AG09319 (cell line): ENCODE measurements at places on chromosomes 13 and 19.

GRCh38 chr19:43780706-43781525, at the start of gene KCNN4:
KCNN4 (minus strand) TSS chr19:43780973; CDS start chr19:43780861, 112 bp downstream.
- no peak for DNase-seq

GRCh38 chr13:76885203-76886004, 801 bp downstream of the KCTD12 start:
- DNase-seq, result no peak

DNA sequence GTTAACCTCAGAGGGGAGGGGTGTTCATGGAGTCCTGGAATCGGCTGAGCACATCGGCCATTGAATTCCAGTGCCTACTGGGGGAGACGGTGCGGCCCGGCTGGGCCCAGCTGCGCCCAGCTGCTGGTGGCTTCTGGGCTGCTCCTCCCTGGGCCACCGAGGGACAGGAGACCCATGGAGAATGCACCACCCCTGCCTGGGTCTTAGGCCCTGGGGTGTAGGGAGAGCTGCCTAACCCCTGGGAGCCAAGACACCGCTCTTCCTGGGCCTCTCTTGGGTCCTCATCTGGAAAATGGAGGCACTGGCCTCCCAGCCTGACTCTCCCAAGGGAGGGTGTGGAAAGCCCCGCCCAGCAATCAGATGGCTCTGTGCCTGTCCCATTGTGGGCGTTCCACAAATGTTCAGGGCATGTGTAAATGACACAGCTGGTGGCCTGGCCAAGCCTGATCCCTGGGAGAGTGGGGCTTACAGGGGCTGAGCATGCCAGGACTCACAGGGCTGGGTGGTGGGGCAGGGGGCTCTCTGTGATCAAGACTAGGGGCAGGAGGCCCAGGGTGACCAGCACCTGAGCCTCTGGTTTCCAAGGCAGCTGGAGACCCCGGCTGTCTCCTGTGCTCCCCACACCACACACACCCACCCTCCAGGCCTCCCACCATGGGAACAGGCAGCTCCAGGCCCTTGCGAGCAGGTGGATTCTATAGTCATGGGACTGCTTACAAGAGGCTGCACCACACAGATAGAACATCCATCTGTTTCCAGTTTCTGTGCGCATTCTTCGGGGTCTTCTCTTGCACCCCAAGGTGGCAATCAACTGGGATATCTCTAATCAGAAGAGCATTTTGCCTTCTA, 150.9 kb downstream of the URI1 start:
- no peak for DNase-seq

GRCh38 chr13:27016875-27017274, 154.7 kb downstream of the USP12 start:
- no peak for DNase-seq

- no peak for DNase-seq
Observed at GRCh38 chr13:52085421-52085820, 43.5 kb downstream of the NEK5 start.

- no peak for DNase-seq
Observed at GRCh38 chr19:7983286-7983950, 22.0 kb downstream of the ELAVL1 start.

GRCh38 chr19:35445826-35446593, 2.0 kb upstream of the FFAR2 start:
- DNase-seq, result no peak

DNA sequence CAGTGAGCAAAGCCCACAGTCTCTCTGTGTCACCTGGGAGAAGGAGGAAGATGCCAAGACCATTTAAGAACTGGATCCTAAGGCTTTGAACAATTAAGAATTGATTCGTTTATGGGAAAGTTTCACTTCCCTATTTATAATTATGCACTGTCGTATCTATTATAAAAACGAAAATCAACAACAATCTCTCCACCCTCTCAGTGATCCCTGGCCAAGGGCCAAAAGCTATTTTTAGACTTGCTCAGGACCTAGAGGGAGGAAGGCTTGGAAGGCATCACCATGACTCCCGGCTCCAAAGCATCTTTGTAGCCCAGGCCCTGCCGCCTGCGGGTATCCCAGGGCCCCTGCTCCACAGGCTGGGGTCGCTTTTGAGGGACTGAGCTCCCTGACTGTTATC, 1.3 kb downstream of the RHPN2 start:
- DNase-seq, result no peak

GRCh38 chr19:14463747-14464146, 11.4 kb downstream of the PTGER1 start:
- no peak for DNase-seq

DNA sequence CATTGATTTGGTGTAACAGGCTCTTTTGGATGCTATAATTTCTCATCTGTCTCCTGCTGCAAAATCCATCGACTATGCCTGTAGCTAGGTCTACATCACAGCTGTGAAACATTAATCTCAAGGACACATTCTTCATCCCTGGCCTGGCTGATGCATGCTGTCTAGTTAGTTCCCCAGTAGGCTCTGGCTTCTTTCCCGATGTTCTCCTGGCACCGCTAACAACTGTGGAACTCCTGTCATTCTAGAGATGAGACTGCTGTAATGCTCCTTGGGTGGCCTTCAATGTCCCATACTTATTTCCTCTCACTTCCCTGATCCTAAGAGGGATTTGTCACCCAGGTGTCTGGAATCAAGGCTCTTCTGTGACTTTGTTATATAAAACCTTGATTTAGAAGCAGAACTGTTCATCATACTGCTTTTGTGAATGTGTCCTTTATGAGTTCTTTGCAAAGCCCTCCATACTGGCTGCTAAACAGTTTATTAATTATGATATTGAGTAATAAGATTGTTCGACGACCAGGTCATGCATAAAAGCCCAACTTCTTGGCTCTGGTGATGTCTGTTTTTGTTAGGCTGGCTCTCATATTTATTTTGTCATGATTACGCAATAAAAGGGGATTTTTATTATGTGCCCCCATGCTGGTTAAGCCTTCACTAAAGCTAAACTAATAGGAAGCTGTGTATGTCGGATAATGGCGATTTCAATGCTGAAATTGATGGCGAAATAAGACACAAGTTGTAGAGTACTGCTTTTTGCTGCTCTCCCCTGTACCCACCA, 227.5 kb downstream of the DCT start:
- DNase-seq, result no peak

- no peak for DNase-seq
Observed at GRCh38 chr19:33256261-33256660, 30.6 kb upstream of the SLC7A10 start.

- DNase-seq, result peak; percentile 90
Observed at GRCh38 chr19:11142528-11143171, 12.9 kb downstream of the SPC24 start.

DNA sequence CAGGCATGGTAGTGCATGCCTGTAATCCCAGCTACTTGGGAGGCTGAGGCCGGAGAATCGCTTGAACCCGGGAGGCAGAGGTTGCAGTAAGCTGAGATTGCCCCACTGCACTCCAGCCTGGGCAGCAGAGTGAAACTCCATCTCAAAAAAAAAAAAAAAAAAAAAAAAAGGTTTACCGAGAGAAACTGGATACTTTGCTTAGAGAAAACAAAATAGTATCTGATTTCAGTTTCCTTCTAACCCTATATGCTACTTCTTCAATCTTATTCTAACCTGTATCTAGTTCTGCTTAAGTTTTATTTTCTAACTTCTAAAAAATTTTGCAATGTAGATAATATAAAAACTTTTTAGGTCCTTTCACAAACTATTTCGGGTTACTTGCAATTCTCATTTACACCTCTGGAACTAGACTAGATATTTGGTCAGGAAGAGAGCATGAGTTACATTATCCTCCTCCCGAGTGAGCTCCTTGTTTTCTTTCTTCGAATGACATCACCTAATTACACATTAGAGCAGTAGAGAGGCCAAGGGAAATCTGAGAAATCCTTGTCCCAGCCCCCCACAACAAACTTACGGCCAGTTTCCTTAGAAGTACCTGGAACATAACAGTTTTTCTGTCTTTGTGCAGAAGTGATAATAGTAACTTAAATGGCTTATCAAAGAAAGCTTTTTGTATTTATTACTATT, 128.9 kb downstream of the B3GLCT start:
- DNase-seq, result no peak

DNA sequence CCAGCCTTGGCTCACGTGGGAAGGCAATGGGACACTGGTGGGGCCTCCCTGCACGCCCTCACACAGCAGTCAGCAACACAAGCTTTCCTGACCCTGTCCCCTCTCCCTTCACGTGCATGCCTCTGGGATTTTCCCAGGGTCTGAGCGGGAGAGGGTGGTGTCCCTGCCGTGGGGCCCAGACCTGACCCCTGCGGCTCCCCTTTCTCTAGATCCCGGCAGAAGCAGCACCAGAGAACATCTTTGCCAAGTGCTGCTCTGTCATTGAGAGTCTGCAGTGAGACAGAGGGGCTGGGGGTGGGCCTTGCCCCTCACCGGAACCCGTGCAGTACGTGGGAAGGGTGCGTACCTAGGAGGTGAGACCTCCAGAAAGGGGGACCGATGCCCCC, 12.6 kb downstream of the KHSRP start:
- no peak for DNase-seq

- no peak for DNase-seq
Observed at GRCh38 chr13:48402325-48402932, 10.5 kb downstream of the LPAR6 start.

GRCh38 chr13:74667656-74668203, 533.5 kb upstream of the KLF12 start:
- no peak for DNase-seq

GRCh38 chr19:33612928-33613619, 8.7 kb upstream of the CHST8 start:
- no peak for DNase-seq

- DNase-seq, result no peak
Observed at GRCh38 chr19:29890392-29890791, 51.6 kb upstream of the URI1 start.

- DNase-seq, result no peak
Observed at GRCh38 chr13:51457086-51457815, 4.4 kb upstream of the INTS6 start.

GRCh38 chr13:95445131-95445530, 107.4 kb upstream of the CLDN10 start:
- no peak for DNase-seq

DNA sequence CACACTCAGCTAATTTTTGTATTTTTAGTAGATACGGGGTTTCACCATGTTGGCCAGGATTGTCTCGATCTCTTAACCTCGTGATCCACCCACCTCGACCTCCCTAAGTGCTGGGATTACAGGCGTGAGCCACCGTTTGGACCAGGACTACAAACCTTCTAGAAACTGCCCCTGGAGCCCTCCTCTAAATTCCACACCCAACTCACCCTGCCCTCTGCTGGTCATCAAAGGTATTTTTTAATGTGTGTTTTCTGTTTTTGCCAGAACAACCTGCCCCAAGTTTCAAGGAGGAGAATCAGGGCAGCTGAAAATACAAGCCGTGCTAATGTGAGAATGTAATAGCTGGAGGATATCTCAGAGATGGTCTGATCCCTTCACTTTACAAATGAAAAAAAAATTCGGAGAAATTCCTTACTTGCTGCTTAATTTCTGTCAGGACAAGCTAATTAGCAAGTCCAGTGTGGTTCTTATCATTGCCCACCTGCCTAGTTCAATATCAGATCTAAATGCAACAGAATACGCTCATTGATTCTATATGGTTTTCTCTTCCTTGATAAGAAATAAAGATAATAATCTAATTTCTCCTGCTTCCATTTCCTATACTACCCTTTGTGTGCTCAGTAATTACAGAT, 4.1 kb downstream of the ATP8A2 start:
- peak; percentile 7 for DNase-seq

DNA sequence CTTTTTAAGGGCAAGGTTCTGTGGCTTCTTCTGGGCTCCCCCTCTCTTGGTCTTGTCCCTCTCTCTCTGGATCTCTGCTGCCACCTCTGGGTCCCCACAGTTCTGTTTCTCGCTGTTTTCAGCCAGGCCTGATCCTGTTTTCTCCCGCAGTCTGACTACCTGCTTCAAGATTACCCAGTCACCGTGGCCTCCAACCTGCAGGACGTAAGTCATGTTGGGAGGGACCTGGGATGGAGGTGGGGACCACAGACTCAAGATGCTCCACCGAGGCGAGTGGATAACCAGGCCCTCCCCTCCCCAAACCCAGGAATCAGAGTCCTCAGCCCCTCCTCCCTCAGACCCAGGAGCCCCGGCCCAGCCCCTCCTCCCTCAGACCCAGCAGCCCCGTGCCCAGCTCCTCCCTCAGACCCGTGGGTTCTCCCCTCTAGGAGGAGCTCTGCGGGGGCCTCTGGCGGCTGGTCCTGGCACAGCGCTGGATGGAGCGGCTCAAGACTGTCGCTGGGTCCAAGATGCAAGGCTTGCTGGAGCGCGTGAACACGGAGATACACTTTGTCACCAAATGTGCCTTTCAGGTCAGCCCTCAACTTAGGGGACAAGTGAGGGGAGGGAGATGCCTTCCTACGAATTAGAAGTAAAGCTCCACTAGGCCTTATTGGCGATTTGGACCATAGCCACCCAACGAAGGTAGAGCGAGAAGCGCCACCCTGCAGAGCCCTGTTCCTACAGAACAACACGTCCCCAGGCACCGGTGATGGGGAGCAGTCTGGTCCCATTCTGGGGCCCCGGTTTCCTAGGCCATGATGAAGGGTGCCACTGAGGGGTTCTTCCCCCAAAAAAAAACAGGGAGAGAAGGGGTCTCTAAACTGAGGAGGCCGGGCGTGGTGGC, 2.2 kb downstream of the FLT3LG start:
- no peak for DNase-seq

GRCh38 chr13:50228527-50228926, 213.3 kb downstream of the KCNRG start:
- DNase-seq, result no peak

- DNase-seq, result no peak
Observed at GRCh38 chr19:18086590-18087138, at the start of gene IL12RB1. IL12RB1 (minus strand) TSS chr19:18086934; CDS start chr19:18086823, 111 bp downstream.

DNA sequence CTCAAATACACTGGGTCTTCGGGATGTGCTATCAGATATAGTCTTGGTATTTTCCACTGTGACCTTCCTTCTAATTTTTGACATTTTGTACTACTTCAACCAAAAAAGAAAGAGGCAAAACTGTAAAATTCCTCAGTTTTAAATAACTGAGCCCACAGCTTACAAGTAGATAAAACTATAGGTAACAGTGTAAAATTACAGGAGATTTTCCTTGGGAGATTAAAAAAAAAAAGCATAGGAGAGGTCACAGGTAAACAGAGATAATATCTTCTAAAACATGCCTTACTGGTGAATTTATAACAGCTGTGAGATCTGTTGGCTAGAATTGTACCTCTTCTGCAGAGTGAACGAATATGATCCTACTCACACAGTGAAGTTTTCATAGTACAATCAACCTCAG, 7.1 kb downstream of the ZC3H13 start:
- DNase-seq, result no peak

DNA sequence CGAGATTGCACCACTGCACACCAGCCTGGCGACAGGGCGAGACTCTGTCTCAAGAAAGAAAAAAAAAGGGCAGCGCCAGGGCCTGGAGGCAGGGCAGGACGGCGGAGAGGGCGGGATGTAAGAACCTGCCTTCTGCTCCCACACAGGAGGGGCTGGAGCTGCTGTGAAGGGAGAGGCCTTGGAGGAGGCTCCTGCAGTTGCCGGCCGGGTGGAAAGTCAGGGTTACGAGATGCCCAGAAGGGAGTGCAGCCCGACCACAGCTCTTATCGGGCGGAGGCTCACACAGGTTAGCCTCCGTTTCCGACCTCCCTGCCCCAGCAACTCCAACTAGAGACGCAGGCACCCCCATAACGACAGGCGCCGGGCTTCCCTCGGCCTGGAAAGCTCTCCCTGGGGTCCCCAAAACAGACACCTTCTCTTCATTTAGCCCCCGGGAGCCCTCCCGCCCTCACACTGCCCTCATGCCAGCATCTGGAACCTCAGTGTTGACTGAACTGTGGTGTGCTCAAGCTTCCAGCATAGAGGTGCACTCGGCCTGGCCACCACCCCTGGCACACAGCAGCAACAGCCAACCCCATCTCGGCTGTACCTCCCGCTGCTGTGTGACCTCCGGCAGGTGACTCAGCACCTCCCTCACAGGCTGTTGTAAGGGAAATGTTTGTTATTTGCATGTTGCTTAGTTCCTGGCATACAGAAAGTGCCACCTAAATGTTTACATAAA, 1.4 kb downstream of the PLPP2 start:
- DNase-seq, result no peak
